NCI-H345 (cell line): ENCODE measurements at places on chromosomes 5 and 9.
A peak's percentile ranks its signal among the peaks of the same experiment; 100 is the strongest.

GRCh38 chr5:10990634-10991033 is 229.6 kb upstream of the DAP start:
- DNase-seq: no peak

- peak; percentile 58 for DNase-seq
Measured at GRCh38 chr5:103259705-103260355, 1.3 kb downstream of the MACIR start.

- no peak for DNase-seq
Measured at GRCh38 chr5:159680095-159680494, 236.2 kb upstream of the ADRA1B start.

DNA sequence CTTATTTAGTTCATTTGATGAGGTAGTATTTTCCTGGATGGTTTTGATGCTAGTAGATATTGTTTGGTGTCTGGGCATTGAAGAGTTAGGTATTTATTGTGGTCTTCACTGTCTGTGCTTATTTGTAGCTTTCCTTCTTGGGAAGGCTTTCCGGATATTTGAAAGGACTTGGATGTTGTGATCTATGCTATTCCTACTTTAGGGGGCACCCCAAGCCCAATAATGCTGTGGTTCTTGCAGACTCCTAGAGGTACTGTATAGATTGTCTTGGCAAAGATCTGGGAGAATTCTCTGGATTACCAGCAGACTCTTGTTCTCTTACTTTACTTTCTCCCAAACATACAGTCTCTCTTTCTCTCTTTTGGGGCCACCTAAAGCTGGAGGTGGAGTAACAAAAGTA is 315.7 kb downstream of the MAT2B start:
- no peak for DNase-seq
